ENCODE measurements at places on chromosomes 2 and 18.

- DNase-seq = no peak
These were observed 71.9 kb upstream of the GALNT5 start for GRCh38 chr2:157185476-157186227.

DNA sequence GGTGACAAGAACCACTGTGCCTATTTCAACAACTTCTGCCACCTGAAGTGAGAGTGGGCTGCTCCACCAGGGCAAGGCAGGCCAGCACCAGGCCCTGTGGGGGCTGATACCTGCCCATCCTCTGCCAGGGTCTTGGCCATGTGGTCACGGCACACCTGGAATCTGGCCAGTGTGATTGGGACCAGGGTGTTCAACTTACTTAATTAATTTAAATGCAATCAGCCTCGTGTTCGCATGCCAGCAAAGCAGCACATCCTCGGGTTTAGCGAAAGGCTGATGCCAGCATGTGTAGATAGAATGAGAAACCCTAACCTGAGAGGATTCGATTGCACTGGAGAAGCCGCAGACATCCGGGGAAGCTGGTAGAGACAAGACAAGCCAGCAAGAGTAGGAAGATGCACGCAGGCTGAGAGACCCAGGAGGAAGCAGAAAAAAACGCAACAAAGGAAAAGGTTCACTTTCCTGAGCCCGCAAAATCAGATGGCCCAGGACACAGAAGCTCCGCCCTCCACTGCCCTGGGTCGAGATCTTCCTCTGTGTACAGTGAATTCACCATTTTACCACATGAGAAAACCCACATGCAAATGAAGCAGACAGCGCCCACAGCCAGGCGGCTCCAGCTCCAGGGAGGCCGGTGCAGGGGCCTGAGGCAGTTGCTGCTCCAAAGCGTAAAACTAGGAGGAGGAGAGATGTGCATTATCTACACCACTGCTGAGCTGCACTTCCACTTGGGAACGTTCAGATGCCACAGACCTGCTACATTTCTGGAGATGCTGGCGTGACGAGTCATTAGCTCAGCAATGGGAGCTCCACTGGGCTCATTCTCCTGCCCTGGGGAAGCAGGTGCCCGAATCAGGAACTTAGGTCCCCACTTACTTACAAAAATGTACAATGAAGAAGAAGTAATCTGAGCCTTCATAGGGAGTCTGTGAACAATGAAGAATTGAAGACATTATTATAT lies 92.1 kb downstream of the TMEM18 start:
- DNase-seq = no peak

GRCh38 chr2:230267556-230267955 lies 42.0 kb downstream of the SP140 start:
- no peak for DNase-seq

DNA sequence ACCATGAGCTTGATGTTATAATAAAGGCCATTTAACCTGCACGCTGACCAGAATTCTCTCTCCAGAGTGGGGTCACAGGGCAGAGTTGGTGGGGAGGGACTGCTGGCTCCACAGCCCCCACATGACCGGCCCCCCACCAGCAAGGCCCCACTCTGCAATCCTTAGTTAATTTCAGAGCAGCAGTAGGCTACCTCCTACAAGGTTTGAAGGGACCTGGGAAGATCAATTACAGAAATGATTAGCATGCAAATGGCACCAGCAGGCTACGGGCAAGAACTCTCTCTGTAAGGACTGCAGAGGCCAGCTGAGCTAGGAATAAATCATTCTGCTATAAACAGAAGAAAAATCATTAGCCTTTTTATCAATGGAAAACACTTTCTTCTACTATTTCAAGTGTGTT lies 135.3 kb downstream of the C1D start:
- no peak for DNase-seq

GRCh38 chr2:26068602-26069298 lies 34.9 kb downstream of the RAB10 start:
- peak; percentile 99 for DNase-seq

DNA sequence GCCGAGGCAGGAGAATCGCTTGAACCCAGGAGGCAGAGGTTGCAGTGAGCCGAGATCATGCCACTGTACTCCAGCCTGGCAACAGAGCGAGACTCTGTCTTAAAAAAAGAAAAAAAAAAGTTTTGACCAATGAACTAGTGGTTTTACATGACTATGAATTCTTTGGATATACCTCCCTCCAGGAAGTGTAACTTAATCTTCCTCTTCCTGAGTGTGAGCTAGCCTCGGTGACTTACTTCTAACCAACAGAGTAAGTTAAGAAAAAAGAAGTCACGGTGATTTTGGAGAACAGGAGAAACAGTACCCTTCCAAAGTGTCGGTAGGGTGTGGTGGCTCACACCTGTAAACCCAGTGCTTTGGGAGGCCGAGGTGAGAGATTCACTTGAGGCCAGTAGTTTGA lies 7.1 kb downstream of the TIA1 start:
- DNase-seq = no peak

DNA sequence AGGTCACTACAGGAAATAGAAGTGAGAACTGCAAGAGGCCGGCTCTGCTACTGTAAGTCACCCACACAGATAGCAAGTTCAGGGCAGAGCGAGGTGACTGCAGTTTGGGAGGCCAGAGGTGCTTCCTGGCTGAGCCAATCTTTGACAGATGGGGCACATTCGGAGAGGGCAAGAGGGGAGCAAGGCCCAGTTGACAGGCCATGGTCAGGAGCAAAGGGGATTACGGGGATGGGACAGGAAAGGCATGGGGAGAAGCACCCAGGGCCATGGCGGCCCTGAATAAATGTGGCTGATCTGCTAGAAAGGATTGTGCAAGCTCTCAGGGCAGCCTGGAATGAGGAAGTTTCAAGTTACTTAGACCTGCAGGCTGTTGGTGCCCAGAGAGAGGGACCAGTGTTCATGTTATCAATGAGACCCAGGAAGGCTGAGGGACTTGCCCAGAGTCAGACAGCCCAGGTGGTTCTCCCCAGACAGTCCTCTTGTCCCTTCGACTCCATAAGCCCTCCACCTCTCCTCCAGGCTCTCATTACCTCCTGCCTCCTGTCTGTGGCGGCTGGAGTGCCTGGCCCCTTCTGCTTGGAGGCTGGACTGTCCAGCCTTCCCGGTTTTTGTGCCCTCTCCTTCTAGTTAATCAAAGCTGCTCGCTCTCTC lies 123.3 kb downstream of the CTIF start:
- peak; percentile 16 for DNase-seq

DNA sequence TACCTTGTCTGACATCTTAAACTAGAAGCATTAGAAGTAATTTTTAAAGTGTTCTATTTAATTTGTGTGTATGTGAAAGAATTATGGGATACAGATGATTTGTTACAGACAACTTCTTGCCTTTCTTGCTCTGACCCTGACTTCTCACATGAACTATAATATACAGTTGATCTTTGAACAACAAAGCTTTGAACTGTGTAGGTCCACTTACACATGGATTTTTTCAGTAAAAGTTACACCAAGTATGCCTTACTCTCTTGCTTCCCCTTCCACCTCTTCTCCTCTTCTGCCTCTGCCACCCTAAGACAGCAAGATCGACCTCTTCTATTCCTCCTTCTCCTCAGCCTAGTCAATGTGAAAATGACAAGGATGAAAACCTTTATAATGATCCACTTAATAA lies 42.2 kb downstream of the SLC40A1 start:
- DNase-seq = no peak

DNA sequence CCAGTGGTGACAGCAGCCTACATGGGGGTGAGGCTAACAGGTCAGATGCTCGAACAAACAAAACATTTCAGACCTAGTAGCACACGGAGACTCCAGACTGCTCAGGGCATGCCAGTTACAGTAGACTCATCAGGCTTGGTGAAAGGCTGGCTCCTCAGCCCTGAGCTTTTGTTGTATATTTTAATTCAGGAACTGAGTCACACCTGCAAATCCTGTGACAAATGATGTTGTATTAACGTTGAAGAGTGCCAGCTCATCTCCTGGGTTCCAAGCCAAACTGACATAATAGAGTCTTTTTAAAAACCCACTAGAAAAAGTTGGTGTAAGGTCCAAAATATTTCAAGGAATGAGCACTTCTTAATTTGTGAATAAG lies 65.3 kb downstream of the C1D start:
- DNase-seq = no peak

GRCh38 chr2:102159295-102159694 lies 16.7 kb downstream of the IL1R1 start:
- DNase-seq = no peak

DNA sequence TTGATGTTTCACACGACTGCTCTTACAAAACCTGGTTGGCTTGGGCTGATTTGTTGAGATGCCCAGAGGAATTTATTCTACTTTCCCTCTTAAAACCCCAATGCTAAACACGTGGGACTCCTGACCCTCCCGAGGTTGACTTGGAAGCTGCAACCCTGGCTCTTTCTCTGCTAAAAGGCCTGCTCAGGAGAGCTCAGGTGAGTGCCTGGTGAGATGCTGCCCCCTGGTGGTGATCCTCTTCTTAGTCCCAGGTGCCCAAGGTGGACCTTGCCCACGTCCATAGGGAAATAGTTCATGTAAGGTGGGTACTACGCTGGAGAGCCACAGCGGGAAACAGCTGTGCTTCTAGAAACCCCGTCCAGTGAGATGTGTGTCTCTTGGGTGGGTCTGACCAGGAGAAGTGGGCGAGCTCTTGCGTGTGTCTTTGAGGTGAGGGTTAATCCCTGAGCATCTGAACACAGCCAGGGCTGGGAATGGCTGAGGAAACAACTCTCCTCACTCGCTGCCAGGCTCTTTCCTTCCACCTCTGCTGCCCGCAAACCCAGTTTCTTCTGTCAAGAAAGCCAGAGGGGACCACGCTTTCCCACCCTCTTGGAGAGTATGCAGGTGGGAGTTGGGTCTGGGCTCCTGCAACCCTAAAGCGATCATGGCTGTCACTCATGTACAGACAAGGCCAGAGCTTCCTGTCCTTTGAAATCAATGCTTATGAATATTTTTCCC lies 25.5 kb upstream of the PXDN start:
- DNase-seq = peak; percentile 36

DNA sequence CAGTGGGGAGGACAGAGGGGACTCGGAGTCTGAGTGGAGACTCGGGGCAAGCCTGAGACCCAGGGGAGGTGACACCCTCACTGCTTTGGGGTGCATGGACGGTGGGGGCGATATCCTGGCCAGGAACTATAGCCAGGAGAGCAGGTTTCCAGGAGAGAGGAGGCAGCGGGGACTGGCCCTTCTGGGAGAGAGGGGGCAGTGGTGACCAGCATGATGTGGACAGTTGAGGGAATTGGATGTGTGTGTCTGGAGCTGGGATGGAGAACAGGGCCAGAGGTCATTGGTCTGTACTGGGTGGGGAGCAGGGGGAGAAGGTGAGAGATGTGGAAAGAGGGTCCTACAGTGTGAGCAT lies 63.6 kb downstream of the ACKR3 start:
- no peak for DNase-seq

DNA sequence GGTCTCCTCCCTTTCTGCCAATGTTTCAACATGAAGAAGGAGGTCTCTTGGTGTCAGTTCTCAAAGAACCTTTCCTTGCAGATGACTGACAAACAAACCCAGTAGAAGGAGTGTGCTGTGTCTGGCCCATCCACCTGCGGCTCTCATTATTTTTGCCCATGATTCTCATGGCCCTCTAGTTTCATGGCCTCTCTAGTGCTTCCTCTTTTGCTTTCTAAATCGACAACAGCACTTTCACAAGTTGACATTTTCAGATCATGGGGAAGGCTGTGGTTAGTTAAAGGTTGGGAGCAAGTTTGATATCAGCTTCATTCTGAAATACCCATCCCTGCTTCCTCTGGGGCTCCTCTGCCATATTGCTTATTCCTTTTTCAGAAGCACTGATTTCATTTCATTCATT lies 805.2 kb downstream of the SLC4A3 start:
- no peak for DNase-seq

GRCh38 chr2:61158356-61158955 lies 3.5 kb upstream of the C2orf74 start:
- no peak for DNase-seq

GRCh38 chr2:241310917-241311566 lies 4.4 kb downstream of the HDLBP start:
- DNase-seq = no peak

- no peak for DNase-seq
These were observed 116.1 kb upstream of the STK17B start for GRCh38 chr2:196287523-196287922.

- DNase-seq = peak; percentile 73
These were observed 43.2 kb upstream of the NOSTRIN start for GRCh38 chr2:168758970-168759820.

DNA sequence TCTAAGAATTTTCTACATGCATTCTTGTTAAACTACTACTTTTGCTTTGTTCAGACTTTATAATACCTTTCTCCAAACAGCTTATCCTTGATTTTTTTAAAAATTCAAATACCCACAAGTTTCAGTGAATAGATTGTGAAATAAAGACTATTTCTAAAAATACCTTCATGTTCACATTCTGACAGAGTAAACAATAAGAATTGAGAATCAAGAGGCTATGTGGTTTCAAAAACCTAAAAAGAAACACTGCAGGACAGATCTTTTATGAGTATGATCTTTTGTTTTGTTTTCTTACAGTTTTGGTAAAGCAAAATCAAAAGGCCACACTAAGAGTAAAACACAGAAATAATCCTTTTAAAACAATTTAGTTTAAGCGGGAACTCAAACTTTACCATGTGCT lies 21.2 kb downstream of the ALS2 start:
- no peak for DNase-seq

DNA sequence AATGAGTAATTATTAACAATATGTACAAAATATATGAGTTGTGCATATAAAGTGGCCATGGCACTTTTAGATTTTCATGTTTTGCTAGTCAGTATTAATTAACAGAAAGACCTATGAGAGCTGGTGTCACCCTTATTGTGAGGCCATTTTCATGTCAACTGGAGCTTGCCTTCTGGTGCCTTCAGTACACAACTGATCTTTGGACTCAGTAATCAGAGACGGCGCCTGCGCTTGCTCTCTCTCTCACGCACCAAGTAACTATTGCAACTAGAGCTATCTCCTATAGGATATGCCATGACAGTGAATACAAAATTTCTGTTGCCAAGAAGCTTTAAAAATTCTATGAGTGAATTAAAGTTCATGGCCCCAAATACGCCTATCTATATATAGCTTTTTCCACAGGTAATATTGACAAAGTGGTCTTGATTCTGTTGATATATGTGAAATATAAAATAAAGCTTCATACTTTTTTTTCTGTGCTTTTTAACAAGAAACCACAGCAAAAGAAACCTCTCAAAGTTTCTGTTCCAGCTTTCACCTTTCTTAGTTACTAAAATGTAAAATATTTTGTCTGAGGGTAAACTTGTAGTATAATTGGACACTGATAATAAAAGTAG lies 2.9 kb downstream of the SERTAD2 start:
- no peak for DNase-seq

Measured in hematopoietic multipotent progenitor cell treated with erythropoietin and hydrocortisone succinate and interleukin-3 and kit ligand, for 8 days (in vitro differentiated cells).